Activated CD4-positive, alpha-beta memory T cell treated with anti-CD3 and anti-CD28 coated beads for 36 hours (primary cell): ENCODE measurements at places on chromosomes 16 and 17.

DNA sequence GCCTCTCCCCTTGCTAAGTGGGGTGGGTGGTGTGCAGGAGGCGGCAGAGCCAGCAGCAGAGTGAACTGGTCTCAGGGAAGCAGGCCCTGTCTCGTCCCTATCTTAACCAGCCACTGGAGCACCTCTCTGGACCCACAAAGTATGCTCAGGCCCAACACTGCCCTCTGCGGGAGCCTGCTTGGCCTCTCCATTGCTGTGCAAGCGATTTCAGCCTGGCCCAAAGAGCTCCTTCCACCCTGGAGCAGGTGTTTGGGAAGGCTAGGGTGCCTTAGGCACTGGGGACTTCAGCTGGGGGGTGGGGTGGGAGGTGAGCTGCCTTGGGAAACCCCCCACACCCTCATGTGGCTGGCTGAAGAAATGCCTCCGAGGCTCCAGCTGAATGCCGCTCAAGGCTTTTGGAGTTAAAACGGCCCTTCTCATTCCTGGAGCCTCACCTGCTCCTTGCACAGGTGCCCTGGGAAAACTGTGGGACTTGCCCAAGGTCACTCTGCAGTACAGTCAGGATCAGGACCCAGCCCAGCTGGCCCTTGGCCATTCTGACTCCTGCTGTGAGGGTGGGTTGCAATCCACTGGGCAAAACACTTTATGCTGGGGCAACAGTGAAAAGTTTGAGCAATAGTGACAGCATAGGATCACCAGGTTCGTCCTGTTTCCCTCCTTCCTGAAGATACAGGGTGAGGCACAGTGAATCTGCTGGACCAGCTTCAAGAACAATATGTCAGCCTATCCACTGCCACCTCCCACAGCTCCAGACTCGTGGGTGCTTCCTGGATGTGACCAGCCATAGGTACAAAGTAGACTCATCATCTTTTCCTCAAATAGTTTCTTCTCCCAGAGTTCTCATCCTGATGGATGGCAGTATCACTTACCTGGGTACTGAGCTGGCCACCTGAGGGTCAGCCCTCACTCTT, 5.9 kb upstream of the UBE2O start:
- DNase-seq = peak; percentile 40

DNA sequence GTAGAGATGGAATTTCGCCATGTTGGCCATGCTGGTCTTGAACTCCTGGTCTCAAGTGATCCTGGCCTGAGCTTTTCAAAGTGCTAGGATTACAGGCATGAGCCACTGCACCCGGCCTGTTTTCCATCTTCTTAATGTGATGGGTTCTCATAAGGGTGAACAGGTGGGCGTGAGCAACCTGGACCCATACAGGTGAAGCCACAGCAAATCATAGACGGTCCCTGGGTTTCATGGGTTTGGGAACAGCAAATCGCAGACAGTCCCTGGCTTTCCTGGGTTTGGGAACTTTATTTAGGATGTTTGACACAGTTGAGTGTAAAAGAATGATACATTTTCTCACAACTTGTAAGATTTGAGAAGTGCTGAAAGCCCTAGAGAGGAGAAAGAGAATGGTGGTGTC, 12.9 kb upstream of the MEIOB start:
- no peak for DNase-seq

DNA sequence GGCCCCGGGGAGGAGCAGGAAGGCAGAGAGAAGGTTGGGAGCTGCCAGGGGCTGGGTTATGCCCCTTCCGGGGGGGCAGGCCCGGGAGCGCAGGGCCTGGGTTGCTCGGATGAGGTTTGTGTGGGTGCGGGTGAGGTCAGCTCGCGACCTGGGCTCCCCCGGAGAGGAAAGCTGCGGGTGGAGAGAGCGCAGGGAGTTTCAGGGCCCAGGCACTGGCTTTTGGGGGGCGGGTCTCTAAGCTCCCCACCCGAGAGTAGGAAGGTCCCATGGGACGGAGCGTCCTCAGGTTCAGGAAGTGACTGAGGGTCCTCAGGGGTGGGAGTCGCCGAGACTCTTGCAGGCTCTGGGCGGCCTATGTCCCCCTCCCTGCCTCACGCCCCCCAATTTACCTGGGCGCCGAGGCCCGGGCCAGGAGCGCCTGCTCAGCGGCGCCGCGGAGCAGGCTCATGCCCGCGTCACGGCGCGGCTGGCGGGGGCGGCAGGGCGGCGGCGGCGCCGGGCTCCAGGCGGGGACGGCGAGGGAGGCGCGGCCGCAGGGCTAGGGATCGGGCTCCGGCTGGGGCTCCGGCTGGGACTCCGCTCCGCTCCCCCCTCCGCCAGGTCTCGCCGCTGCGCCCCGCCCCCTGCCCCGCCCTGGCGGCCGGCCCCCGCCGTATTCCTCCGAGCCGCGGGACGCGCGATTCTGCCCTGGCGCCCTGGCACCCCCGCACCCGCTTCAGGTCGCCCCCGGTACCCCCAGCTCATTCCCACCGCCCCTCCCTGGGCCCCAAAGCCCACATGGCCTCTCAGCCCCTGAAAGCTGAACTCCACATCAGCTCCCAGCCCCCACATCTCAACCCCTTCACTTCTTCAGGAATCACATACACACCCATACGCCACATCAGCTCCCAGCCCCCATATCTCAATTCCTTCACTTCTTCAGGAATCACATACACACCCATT, at the start of gene DOK4:
Gene DOK4, minus strand, starts transcription at position 578 of the 942 bp plus-strand sequence. CDS start 6,986 bp downstream, outside the sequence.
- peak; percentile 85 for DNase-seq

DNA sequence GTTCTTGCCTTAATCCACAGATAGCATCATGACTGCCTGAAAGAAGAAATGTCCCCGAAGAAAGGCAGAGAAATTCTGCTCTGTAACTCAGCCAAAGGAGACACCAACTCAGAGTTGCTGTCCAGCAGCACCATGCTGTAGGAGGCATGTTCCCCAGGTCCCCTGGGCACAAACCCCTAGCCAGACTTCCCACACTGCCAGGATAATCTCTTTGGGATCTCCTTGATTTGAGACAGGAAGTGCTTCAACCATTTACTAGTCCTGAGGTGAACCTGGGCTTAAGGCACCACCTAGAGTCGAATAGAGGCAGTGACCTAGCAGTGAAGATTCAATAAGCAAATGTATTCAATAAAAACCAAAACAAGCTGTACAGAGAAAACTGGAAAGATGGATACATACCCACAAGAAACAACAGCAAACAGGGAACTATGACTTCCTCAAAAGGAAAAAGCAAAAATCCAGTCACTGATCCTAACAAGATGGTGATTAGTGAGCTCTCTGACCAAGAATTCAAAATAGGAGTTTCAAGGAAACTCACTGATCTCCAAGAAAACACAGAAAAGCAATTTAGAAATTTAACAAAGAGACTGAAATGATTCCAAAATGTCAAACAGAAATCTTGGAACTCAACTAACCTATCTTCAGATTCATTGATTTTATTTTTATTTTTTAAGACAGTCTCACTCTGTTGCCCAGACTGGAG, 5.7 kb downstream of the OR4D2 start:
- peak; percentile 59 for DNase-seq

- DNase-seq = no peak
Observed at GRCh38 chr16:18018376-18018775, 318.2 kb downstream of the NPIPA8 start.

DNA sequence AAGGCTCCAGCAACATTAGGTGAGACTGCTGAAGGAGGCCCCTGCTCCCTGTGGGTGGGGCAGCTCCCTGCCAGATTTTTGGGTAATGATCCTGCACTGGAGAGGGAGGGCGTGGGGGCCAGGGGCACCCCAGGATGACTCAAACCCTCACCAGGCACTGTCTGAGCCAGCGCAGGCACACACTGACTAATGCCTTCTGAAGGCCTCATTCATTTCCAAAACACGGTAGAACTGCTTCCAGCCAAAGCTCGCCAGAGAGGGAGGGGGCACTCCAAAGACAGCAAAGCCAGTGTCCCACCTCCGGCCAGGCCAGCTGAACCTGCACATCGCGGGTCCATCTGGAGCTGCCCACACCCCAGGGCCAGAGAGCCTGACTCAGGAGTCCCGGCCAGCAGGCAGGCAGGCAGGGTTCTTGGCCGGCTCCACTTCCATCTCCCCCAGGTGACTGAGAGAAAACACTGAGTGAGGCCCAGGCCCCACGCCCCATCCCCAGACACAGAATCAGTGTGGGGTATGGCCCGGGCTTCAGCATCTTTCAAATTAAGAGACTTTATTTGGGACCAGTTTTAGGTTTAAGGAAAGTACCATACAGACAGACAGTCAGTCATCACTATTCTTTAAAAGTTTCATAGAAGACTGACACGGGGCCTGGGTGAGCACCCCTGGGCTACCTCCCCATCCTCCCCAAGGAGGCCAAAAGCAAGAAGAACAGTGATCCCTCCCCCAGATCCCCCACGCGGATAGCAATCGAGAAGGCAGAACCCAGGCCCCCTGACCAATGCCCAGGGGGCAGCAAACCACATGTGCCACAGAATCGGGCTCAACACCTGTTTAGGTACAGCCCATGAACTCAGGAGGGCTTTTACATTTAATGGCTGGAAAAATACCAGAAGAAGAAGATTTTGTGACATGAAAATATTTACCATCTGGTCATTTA, 2.3 kb downstream of the PIEZO1 start:
- DNase-seq = peak; percentile 94

GRCh38 chr16:19613834-19614233, 58.3 kb downstream of the VPS35L start:
- DNase-seq = no peak

DNA sequence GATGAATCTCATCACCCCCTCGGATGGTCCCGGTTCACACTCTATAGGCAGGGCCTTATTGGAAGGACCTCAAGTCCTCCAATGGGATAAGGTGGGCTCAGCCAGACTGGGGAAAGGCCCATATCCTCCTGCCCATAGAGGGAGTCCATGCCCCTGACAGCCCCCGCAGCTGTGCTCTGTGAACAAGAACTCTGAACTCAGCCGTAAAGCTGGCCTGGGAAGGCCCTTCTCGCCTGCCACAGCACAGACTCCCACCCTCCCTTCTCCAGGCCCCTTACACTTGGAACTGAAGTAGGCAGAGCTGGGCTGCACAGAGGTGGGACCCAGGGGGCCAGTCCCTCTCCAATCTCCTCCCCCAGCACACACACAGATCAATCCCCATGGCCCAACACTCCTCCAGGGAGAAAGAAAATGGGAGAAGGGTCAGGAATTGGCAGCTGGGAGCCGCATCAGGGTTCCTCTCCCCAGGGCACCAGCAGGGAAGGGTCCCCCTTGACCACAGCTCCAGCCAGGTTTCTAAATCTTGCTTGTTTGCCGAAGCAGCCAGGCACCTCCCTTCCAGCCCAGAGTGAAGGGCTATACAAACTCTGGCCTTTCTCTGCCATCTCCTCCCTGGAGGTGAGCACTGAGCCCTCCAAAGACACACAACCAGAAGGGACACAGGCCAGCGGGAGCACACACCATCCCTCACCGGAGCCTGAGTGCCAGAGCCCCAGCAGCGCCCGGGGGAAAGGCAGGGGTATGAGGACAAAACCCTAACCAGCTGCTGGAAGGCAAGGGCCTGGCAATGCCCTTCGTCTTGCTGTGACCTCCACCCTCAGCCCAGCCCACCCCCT, 454.1 kb downstream of the SOX9 start:
- DNase-seq = no peak

- DNase-seq = no peak
Observed at GRCh38 chr16:31179219-31179746, 656 bp upstream of the FUS start.
